ENCODE measurements at places on chromosomes 11 and 22. TPM values are rescaled to one million over a fixed set of nuclear protein-coding genes. Genes with fewer than 3 reads are reported as not detected.

GRCh38 chr11:129061492-129062230 lies 119.0 kb upstream of the TP53AIP1 start:
- DNase-seq = no peak

ABCC8 gene
- total RNA-seq = 0.52 TPM

DNA sequence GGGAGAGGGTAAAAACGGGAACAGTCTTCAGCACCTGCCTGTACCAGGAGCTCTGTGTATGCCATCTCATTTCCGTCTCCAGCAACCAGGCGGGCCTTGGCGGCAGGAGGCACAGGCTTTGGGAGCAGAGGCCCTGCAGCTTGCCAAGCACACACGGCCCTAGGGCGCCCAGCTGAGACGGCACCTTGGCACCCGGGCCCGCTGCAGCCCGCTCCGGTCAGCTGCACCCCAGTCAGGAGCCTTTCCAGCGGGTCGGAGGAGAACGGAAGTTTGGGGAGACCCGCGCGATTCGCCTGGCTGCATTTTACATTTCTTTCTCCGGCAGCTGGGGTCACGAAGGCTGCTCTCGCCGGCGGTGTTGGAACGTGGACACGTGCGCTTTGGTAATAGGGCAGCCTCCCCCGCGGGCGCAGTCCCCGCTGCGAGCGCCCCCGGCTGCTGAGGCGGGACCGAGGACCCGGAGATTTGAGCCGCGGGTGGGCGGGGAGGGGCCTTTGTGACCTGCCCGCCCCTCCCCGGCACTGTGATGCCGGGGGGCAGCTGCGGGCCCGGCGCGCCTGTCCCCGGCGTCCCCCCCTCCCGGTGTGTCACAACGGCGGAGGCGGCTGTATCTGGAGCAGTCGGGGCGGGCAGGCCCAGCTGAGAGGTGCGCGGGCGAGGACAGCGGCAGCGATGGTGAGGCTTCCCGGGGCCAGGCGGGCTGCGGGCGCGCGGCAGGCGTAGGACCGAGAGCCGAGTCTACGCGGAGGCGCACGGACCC lies at the start of gene TUBA8:
Gene TUBA8, plus strand, starts transcription at position 616 of the 760 bp plus-strand sequence. Its CDS starts 57 bp downstream, at position 673.
- DNase-seq = peak; percentile 77

SLC17A6 gene
- not detected for total RNA-seq

DNA sequence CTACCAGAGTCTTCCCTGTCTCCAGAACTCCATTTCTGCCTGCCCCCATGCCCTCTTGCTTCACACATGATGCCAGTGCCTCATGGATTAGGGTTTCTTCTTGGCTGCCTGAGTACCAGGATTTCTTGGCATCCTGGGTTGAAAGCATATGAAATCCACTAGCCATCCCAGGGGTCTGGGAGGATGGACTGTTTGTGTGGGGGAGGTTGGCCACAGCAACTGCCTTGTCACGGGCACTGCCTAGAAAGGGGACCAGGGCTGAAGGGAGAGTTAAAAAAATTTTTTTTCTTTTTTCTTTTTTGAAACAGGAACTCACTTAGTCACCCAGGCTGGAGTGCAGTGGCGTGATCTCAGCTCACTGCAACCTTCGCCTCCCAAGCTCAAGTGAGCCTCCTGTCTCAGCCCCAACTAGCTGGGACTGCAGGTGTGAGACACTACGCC lies 4.2 kb downstream of the USP35 start:
- DNase-seq = peak; percentile 19

- DNase-seq = no peak
These were observed at the start of gene KMT5B for GRCh38 chr11:68213135-68213515. Gene KMT5B, minus strand, starts transcription at chr11:68213296. Its CDS starts 23,220 bp downstream, at chr11:68190076.

DNA sequence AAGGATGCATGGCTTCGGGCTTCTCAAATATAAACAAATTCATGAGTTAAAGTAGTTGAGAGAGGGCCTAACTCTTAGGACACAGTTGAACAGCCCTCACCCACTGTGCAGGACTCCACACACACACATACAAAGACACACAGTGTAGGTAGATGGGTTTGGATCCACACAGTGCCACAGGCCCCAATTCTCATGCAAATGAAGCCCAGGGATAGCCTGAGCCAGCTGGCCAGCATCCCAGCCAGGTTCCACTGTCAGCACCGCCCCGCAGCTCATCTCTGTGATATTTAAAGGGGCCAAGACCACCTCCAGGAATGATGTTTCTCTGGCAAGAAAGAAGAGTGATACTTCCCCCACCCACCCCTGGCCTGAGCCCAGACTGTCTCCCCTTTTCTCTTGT lies 11.7 kb downstream of the SLC35C1 start:
- peak; percentile 63 for DNase-seq

DNA sequence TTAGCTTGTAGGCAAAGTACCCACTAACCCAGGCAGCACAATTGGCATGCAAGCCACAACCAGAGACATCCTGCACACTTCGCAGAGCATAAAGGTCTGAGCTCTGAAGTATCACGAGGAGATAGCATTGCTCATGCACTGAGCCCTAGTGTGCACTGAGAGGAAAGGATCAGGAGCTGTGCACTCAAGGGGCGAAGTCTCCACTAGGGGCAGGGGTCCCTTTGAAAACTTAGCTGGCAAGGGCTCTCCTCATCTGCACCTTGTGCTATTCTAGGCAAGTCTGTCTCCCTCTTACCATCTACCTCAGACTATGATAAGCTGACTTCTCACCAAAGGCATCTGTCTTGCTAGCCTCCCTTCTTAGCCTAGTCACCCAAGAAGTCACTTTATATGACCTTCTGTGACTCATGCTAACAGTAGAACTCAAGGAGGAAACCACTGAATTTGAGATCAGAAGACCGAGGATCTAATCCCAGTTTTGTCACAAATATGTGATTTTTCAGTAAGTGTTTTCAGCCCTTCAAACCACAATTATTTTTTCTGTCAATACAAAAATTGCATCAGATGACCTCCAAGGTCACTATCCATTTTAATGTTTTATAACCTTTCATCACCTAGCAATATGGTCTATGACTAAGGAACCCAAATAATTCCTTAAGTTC lies 1078.0 kb downstream of the NTM start:
- no peak for DNase-seq

- DNase-seq = no peak
These were observed 68.5 kb upstream of the MPEG1 start for GRCh38 chr11:59281177-59281576.

MMP7 gene
- total RNA-seq = 0.34 TPM

ANO3 gene
- 0.56 TPM for total RNA-seq

DNA sequence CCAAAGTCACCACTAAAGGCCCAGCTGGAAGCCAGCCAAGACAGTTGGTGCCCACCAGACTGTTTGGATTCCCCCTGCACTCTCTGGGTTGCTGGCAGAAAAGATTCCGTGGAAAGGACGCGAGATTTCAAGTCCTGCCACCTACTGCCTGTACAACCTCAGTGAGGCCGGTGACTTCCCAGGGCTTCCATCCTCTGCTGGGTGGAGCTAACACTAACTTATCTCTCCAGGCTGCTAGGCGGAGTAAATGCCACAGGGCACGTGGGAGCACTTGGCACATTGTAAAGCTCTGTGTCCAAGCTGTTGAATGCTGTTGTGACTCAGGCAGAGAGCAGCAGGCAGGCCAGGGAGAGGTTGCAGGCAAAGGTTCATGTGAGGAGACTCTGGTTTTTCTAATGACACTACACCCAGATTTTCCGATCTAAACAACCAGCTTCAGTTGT lies 50.9 kb upstream of the CDON start:
- DNase-seq = peak; percentile 59

GRCh38 chr22:41775976-41776375 lies 24.5 kb upstream of the CCDC134 start:
- peak; percentile 24 for DNase-seq

DNA sequence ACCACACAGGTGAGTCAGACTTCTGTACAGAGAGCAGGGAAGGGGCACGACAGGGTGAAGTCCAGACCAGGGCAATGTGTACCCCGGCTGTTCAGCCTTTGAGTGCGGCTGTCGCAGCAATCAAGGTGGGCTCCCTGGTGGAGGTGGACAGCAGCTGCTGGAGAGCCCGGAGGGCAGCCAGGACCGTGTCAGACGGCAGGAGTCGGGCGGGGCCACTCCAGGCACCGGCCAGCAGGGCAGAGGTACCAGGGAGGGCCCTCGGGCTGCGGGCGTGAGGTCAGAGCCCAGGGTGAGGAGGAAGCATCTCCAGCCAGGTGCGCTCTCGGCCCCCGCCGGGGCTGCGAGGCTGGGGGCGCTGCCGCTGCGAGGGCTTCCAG lies 802 bp upstream of the PIM3 start:
- no peak for DNase-seq

GRCh38 chr11:101014600-101015285 lies 114.9 kb downstream of the PGR start:
- DNase-seq = no peak

GNAZ gene
- 7.6 TPM for total RNA-seq

CDON gene
- total RNA-seq = 5.3 TPM

GRCh38 chr11:41003339-41004282 lies 455.8 kb downstream of the LRRC4C start:
- DNase-seq = no peak

- no peak for DNase-seq
These were observed 272.7 kb upstream of the CADM1 start for GRCh38 chr11:115776916-115777315.

- DNase-seq = peak; percentile 71
These were observed 20.6 kb upstream of the MUC5B start for GRCh38 chr11:1202154-1202775.

GRCh38 chr22:48147404-48147803 lies 1385.0 kb downstream of the TBC1D22A start:
- DNase-seq = no peak

GRCh38 chr11:95485115-95485900 lies 254.3 kb upstream of the SESN3 start:
- no peak for DNase-seq

HORMAD2 gene
- total RNA-seq = not detected

DNA sequence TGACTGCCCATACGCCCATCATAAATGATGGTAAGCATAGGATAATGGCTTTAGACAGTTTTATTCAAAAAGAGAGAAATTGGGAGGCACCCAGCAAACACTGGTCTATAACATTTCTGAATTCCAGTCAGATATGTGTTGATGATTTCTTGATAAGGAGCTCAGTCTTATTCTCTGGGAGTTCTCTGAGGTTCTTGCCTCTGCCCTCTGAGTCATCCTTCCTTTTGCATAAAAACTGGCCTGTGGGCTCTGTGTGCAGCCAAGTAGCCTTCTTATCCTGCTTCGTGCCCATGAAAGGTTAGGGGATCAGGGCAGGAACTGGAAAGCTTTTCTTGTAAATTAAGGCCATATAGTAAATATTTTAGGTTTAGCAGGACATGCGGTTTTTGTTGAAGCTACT lies 48.9 kb downstream of the FAR1 start:
- no peak for DNase-seq

- no peak for DNase-seq
These were observed 103.1 kb downstream of the KIRREL3 start for GRCh38 chr11:126897430-126897829.

DNA sequence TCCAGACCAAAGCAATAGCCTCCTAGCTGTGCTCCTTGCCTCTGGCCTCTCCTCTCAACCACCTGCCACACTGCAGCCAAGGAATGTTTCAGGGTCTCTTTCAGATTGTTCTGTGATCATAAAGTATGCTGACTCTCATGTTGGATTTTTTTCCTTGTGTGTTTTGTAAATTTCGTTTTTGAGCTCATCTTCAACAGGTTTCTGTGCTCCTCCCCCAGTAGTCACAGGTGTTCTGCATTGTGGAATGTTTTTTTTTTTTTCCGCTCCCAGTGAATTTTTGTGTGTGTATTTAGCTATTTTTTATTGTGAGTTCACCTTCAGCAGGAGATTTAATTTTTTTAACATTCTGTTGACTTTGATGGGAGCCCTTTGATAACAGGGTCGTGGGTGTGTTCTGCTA lies 153.7 kb downstream of the MYO18B start:
- no peak for DNase-seq

DNA sequence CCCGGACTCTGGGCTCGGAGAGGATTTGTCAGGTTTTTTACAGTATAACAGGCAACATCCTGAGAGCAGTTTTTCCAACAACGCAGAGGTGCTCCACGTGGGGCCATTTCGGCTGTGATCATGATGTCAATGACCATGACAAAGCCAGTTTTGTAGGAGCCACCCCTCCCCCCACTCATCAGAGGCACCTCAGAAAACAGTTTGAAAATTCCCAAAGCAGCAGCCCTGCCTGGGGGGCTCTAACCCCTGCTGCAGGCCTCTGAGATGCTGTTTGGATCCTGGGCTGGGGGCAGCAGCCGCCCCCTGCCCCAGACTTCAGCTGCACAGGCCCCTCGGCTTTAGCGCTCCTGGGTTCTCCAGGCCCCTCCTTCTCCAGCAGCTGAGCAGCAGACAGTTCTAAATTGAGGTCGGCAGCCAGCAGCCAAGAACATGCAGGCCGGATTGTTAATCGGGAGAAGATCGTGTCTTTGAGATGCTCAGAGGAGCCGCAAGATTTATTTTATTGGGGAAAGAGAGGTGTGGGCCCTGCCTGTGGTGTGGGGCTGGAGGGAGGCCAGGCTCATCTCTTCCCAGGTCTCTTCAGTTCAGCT lies 19.4 kb downstream of the NFAM1 start:
- no peak for DNase-seq

DNA sequence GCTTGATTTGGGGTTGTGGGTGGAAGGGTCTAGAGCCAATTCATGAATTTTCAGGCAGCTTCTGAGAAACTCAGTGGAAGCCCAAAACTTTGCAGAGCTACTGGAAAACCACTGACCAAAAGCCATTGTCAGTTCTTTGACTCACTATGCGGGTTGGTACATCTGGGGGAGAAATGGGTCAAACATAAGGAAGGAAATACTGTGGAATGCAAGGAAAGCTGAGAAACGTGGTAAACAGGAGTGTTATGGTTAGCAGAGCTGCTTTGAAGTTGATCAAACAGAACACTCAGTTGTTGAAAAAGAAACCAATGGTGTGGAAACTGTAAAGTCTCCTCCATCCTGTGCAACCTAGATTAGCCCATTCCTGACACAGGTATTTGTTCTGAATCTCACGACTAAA lies 6.3 kb upstream of the ABTB2 start:
- no peak for DNase-seq

- no peak for DNase-seq
These were observed 42.4 kb downstream of the AMPD3 start for GRCh38 chr11:10497371-10498021.

- DNase-seq = no peak
These were observed 13.7 kb upstream of the SHISAL1 start for GRCh38 chr22:44326491-44326885.

- DNase-seq = peak; percentile 43
These were observed 107.4 kb downstream of the MORC2 start for GRCh38 chr22:30861131-30861530.

- DNase-seq = no peak
These were observed 100.9 kb downstream of the AASDHPPT start for GRCh38 chr11:106178361-106178760.

DNA sequence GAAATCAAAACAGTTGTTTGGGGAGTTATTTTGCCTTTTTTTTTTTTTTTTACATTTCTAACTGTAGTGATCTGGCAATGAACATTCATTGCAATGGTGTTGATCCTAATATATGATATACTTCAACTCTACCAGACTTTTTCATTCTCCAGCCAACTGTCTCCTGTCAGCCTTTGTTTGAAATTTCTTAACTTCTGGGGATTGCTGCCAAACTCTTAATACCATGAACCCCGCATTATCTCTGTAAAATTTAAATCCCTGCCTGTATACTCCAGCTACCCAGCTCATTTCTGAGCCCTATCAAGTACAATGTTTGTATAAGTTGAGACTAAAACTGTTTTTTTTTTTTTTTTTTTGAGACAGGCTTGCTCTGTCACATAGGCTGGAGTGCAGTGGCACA lies 280.7 kb downstream of the TTC28 start:
- DNase-seq = no peak

- DNase-seq = no peak
These were observed 21.0 kb upstream of the OR6X1 start for GRCh38 chr11:123775289-123775688.

GRCh38 chr11:68816917-68817419 lies 24.7 kb downstream of the CPT1A start:
- DNase-seq = no peak

POU2AF3 gene
- total RNA-seq = 0.30 TPM

GRCh38 chr22:23388517-23388890 lies 191.6 kb downstream of the IGLL1 start:
- DNase-seq = no peak

FOLH1 gene
- 5.9 TPM for total RNA-seq

Measured in spleen (tissue), 13 donors.